Fibroblast of gingiva (primary cell): ENCODE measurements at places on chromosomes 1 and 21.
A peak's percentile ranks its signal among the peaks of the same experiment; 100 is the strongest.

DNA sequence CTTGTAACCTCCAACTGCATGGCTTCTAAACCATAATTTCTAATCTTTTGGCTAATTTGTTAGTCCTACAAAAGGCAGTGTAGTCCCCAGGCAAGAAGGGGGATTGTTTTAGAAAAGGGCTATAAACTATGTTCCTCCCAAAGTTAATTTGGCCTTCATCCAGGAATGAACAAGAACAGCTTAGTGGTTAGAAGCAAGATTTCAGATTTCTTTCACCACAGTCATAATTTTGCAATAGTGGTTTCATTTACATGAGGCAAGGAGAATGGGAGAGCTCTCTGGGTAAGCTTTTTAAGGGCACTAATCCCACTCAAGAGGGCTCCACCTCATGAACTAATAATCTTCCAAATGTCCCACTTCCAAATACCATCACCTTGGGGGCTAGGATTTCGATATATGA, 1353.9 kb downstream of the NCAM2 start:
- no peak for DNase-seq

- DNase-seq, result no peak
These were observed 16.2 kb upstream of the CR1L start for GRCh38 chr1:207628776-207629175.

DNA sequence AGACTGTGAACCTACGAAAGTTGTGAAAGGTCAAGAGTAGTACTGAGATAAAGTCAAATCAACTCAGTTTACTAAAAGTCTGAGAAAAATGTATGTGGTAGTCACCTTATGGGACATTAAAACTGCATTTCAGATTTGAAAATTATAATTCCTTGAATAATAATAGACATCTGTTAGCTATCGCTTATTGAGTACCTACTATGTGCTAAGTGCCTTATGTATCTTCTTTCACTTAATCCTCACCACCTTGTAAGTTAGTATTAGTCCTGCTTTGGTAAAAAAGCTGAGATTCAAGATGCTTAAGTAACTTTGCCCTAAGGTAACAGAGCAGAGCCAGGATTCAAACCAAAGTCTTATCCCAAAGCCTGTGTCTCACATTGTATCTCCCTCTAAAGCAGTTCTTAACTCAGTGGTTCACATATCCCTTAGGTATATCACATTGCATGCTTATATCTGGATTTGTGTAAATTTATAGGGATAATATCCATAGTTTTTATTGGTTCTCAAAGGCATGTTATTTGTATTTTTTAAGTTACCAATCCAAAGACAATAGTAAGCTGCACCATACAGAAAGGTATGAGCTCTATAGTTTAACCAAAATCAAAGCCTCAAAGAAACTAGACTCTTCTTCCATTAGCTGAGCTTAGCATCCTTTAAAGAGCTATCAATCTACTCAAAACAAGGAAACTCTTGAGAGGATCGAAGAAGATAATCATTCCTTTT, 865 bp downstream of the PIGC start:
- DNase-seq, result no peak

DNA sequence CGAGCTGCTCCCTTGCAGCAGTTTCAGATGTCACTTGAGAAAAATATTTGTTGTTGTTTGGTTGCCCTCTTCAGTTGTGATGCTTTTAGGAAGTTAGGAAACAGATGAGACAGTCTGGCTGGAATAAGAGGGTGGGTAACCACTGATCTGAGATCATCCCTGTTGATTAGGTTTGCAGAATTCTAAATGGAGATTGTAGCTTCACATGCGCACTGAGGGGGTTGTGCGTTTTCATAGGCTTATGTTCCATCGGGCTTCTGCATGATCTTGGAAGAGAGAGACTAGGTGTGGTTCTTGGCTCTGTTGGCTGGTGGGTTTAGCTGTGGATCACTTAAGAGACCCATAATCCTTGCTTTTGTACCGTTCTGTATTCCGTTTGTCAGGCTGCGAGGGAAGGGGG, 108.1 kb downstream of the CAMTA1 start:
- no peak for DNase-seq

- peak; percentile 30 for DNase-seq
These were observed 20.9 kb upstream of the ATP5PO start for GRCh38 chr21:33936301-33937038.

DNA sequence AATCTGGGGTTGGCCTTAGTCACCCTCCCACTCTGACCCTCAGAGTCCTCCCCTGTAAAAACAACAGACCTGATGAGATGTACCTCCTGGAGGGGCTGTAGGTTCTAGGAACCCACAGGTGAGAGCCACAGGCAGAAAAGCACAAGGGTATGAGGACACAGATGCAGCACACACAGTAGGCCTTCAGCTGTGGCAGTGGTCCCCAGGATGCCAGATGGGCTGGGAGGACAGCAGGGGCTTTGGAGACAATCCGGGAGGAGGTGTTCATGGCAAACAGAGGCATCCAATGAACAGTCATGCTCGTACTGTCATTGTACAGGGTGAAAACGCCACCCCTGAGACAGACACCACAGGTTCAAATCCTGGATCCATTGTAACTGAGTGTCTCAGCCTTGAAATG, 463.1 kb downstream of the MATN1 start:
- no peak for DNase-seq

GRCh38 chr1:147673406-147673805, 3.1 kb upstream of the ACP6 start:
- no peak for DNase-seq

GRCh38 chr21:15468368-15468767, 261.4 kb upstream of the USP25 start:
- DNase-seq, result no peak

- no peak for DNase-seq
These were observed 19.8 kb downstream of the CSF1 start for GRCh38 chr1:109930252-109930993.
